Stimulated activated CD8-positive, alpha-beta memory T cell treated with anti-CD3 and anti-CD28 coated beads, Interleukin-12 subunit alpha, Interleukin-12 subunit beta, amount 100 ng/mL, for 4 hours (primary cell): ENCODE measurements at places on chromosomes 2 and 18.

DNA sequence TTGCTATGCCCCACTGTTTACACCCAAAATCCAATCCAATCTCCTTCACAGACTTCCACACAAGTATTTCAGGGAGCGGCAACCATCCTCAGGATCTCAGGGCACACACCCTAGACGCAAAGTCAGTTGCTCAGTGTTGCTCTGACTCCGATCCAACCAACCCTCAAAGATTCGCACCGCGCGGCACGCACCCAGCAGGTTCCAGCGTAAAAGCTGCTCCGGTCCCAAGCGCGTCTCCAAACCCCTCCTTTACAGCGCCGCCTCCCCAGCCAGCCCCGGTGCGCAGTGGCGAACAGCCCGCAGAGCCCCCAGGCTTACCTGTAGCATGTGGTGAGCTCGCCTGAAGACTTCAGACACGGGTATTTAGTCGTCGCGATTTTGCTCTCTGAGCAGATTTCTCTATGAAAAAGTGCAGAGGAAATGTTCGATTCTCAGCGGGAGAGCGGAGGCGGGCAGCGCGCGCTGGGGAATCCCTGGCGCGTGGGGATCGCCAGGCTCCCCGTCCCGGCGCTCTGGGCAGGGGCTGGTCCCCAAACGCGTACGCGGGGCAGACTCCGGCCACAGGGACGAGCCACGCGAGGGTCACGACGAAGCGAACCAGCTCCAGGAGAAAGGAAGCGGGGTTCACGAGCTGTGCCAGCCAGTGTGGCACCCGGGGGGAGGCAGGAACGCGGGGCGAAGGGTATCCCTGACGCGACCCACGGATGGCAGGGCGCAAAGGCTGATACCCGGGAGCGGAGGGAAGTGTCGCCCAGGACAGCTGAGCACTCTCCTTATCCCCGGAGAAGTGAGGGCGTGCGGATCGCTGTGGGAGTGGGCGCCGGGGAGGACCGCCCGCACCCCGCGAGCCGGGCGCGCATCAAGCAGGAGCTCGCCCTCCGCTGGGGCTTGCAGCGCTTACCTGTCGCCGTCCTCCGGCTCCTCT is 650 bp downstream of the CCBE1 start:
- DNase-seq, result no peak

DNA sequence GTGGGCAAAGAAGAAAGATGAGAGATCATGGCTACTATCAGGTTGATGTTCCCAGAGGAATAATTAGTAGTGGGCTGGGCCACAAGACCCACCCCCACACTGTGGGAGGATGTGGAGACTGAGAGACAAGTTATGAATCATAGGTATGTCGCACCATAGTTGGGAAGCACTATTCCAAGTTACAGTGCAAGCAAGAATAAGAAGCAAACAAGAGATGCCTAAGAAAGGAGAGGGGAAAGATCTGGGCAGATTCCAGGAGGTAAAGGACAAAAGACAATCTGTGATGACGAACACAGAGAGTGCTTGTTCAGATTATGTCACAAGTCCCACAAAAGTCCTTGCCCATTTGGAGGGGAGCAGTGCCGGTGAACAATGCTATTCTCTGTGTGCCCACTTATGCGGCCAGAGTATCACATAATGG is 56.6 kb downstream of the FAM228A start:
- DNase-seq, result no peak

GRCh38 chr2:85421260-85422071 is 3.0 kb downstream of the SH2D6 start:
- no peak for DNase-seq

DNA sequence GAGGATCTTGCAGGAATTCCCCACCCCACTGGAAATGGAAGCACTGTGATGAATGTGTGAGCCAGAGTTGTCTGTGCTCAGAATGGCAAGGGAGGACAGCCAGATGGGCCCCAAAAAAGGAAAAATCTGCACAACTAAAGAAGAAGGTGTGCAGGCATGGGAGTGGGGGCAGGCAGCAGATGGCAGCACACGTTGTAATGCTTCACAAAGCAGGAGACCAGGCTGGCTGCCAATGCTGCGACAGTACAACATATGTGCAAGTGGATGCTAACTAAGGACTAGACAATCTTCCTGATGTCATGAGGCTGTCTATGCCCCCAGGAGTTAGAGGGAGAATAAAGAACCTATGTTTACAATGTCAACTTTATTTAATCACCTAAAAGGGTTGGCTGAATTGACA is 27.2 kb downstream of the ST6GAL2 start:
- no peak for DNase-seq

DNA sequence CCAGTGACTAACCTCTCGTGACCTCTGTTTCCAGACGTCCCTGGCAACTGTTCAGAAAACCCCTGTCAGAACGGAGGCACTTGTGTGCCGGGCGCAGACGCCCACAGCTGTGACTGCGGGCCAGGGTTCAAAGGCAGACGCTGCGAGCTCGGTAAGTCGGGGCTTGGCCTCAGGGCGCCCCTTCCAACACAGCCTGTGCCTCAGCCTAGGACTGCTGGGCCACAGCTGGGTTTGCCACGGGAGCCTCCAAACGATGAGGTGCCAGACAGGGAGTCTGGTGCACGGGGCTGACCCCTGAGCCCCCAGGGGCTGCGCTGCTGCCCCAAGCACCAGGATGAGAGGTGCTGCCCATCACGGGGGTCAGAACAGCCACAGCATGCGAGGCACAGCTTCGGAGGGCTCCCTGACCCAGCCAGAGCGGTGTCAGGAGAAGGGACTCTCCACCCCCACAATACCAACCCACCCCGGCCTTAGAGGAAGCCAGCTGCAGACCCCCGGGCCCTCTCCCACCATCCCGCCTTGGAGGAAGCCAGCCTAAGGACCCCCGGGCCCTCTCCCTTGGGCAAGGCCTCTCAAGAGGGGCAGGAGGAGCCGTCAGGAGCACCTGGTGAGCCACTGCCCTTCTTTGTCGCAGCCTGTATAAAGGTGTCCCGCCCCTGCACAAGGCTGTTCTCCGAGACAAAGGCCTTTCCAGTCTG is 20.3 kb downstream of the MTERF4 start:
- no peak for DNase-seq

- no peak for DNase-seq
Measured at GRCh38 chr2:37555457-37555856, 116.0 kb downstream of the CDC42EP3 start.

DNA sequence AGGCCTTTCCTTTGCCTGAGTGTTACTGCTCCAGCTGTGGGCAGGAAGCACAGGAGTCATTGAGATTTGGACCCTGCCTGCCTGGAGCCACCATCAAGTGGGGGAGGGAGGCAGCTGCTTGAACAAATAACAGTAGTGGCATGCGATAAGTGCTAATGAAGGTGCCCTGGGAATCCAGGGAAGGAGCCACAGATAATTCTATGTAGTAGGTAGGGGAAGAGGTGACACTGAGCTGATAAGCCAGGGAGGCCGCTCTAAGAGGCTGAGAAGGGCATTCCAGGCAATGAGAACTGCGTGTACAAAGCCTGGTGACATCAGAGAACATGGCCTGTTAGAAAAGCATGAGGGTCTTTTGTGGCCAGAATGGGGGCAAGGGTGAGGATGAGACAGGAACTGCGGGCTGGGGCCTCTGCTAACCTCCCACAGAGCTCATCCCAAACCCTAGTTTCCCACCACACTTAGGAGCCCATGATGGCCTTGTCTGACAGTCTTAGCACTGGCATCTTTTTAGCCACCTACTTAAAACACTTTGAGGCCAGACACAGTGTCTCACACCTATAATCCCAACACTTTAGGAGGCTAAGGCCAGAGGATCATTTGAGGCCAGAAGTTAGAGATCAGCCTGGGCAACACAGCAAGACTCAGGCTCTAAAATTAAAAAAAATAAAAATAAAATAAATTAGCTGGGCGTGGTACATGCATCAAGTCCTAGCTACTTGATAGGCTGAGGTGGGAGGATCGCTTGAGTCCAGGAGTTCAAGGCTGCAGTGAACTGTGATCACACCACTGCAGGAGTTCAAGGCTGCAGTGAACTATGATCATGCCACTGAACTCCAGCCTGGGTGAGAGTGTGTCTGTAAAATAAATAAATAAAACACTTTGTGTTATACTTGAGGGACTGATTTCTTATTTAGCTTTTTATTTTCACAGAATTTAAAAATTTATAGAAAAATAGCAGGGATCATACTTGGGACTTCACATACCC is 58.9 kb downstream of the TET3 start:
- no peak for DNase-seq

DNA sequence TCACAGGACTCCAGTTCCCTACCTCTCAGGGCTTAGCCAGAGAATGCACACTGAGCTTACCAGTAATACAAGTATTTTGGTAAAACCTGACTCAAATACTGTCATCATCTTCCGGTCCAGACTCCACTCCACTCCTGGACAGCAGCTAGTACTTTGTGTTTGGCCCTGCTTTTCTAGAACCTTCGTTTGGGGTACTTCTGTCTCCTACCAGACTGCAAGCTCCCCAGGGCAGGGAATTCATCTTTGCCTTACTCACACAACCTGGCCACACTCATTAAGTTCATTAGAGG is 108.9 kb upstream of the CDC42EP3 start:
- no peak for DNase-seq

DNA sequence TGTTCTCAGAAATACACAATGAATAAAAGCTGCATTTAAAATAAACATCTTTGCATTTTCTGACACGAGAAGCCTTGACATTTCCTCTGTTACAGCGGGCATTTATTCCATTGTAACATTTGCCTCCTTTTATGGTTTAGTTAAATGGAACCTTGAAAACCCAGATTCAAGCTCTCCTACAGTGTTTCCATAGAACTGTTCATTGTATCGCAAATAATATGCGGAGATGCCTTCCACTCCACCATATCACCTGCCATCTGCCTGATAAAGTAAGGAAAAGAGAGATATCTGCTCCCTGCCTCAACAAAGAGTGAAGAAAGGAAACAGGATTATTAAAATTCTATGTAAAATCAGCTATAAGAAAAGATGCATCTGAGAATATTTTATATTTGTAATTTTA is 69.8 kb downstream of the CDH19 start:
- no peak for DNase-seq

DNA sequence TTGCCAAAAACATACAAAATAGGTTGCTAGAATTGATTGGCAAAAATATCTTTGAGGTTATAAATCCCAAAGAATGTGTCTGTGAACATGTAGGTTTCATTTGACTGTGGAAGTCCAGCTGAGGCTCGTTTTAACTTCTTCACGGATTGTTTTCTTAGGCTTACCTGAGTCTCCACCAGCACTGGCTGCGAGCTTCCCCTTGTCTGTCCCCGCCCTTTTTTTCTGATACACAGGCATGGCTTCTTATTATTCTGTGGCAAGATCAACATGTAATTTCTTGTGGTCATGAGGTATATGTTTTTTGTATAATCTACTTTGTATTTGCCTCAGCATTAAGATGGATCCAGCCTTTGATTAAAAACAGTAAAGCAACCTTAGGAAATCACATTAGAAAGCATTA is 7.2 kb upstream of the SLC40A1 start:
- no peak for DNase-seq

GRCh38 chr2:172969609-172970008 is 106.0 kb upstream of the MAP3K20 start:
- DNase-seq, result no peak

DNA sequence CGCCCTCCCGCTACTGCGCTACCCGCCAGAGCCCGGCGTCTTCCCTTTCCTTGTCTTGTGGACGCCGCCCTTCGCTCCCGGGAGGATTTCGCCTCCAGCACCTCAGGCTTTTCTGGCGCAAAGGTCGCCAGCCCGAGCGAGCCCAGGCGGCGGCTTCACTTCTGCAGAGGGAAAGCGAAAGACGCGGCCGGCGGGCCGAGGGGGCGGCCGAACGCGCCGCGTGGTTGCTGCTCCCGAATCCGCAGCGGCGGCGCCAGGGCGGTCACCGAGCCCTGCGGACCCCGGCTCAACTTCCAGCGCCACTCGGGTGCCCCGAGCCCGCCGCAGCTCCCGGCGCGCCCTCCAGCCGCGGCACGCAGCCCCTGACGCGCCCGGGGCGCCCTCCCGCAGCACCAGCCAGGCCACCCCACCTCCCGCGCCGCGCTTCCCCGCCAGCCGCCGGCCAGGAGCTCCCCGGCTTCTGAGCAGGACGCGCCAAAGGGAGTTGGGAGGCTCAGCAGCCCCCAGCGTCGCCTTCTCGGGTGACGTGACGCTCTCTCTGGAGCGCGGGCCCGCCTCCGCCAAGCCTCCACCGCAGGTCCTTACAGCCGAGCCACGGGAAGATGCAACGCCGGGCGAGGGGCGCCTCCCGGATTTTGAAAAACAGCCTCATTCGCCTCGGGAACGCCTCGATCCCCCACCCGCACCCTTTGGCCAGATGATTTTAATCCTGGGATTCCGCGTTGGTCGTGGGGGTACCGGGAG is 84.9 kb upstream of the EPB41L3 start:
- no peak for DNase-seq

- DNase-seq, result no peak
Measured at GRCh38 chr2:50529600-50530218, 502.2 kb downstream of the NRXN1 start.

DNA sequence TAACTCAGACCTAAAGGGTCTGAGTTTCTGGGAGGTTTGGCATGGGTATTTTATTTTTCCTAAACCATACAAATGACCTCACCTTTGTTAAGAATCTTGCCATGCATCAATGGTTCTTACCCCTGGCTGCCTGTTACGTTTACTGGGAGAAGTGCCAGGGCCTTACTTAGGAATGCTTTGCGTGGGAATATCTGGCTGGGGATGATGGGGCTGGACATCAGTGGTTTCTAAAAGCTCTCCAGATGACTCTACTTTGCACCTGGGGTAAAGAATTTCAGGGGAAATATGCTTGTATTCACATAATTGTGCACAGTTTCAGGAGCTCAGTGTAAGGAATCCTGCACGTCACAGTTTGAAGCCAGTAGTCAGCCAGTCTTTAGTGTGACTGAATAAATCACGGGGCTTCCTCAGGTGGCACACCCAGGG is 18.2 kb upstream of the DAW1 start:
- DNase-seq, result no peak

GRCh38 chr2:178858896-178859625 is 51.8 kb upstream of the TTN start:
- no peak for DNase-seq

GRCh38 chr2:67845621-67846369 is 217.0 kb downstream of the C1D start:
- DNase-seq, result no peak

- no peak for DNase-seq
Measured at GRCh38 chr18:46481847-46482245, 175.2 kb downstream of the LOXHD1 start.

DNA sequence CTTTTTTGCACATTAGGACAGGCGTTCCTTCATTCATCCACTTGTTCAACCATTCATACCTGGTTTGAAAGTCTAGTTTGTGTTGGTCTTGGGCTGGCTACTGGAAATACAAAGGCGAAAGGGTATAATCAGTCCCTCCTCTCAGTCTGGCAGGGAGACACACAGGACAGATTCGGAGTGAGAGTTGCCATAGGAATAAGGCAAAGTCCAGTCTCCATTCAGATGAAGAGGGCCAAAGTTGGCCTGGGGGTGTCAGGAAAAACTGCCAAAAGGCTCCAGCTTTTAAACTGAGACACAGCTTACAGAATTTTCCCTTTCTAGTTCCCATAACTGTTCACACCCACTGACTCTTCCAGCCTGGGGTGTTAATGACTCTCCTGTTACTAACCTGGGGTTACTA is 96.3 kb upstream of the AQP4 start:
- DNase-seq, result no peak

DNA sequence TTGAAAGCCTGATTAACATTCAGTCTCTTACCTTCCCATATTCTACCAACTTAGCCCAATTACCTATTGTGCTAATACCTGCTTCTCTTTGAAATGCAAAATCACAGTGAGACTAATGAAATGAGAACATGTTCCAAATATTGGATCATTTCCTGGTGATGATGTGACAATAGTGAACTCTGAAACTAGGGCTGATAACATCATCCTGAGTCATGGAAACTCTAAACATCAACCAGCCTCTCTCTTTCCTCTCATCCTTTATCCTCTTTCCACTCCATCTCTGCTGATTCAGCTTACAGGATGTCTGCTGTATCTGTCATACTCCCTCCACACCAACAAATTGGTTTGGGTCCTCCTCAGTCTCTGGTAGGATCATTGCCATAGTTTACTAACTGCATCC is 98.8 kb upstream of the NCKAP5 start:
- no peak for DNase-seq
